ENCODE measurements at places on chromosomes 12 and 14.

GRCh38 chr14:93029417-93029816 lies 86.3 kb downstream of the ITPK1 start:
- DNase-seq, result peak; percentile 3

GRCh38 chr12:105401198-105401597 lies 70.7 kb downstream of the C12orf75 start:
- DNase-seq, result no peak

- DNase-seq, result no peak
Observed at GRCh38 chr12:120037851-120038250, 48.8 kb downstream of the BICDL1 start.

- DNase-seq, result no peak
Observed at GRCh38 chr12:4285070-4285469, 11.5 kb downstream of the CCND2 start.

GRCh38 chr14:58463147-58463546 lies 35.6 kb downstream of the KIAA0586 start:
- DNase-seq, result no peak

GRCh38 chr12:1007276-1007675 lies 16.3 kb downstream of the ERC1 start:
- no peak for DNase-seq

DNA sequence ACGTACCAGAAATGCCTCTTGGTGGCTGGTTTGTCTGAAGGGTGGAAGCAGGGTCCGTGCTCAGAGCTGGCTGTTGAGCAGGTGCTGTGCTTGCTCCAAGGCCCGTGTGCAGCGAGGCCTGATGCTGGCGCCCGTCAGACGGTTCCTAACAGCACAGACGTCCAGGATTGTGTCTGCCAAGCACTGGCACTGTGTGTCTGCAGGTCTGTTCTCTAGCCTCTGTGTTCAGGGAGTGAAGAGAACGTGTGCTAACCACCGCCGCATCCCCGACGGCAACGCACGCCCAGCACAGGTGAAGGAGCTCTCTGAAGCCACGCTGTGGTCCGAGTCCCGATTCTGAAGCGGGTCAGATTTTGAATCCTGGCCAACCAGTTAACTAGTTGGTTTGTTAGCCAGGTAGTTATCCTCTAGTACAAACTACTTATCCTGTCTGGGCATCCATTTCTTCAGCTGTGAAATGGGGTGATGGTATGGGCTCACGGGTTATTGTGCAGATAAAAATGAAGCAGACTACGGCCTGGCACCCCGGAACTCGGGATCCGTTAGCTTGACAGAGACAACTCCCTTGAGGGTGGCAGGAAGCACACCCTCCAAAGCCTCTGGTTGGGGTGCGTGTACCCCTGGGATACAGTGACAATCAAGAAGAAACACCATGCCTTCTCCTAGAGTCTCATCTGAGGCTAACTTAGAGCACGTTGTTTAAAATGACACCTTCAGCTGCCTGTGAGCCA lies 18.6 kb upstream of the TDRD9 start:
- no peak for DNase-seq

- peak; percentile 83 for DNase-seq
Observed at GRCh38 chr14:28754209-28754985, 12.2 kb upstream of the FOXG1 start.

GRCh38 chr12:120367233-120367923 lies 1.6 kb downstream of the MSI1 start:
- peak; percentile 86 for DNase-seq

GRCh38 chr12:93608313-93608712 lies 35.8 kb downstream of the SOCS2 start:
- DNase-seq, result no peak

GRCh38 chr14:49886523-49886922 lies 6.4 kb upstream of the ARF6 start:
- DNase-seq, result no peak

GRCh38 chr12:57069523-57069922 lies 9.1 kb downstream of the NEMP1 start:
- DNase-seq, result peak; percentile 86

GRCh38 chr12:5305886-5306545 lies 125.9 kb upstream of the NTF3 start:
- no peak for DNase-seq

GRCh38 chr12:76226397-76226796 lies 121.8 kb downstream of the BBS10 start:
- no peak for DNase-seq

- no peak for DNase-seq
Observed at GRCh38 chr12:53268630-53269562, 797 bp downstream of the ESPL1 start.

DNA sequence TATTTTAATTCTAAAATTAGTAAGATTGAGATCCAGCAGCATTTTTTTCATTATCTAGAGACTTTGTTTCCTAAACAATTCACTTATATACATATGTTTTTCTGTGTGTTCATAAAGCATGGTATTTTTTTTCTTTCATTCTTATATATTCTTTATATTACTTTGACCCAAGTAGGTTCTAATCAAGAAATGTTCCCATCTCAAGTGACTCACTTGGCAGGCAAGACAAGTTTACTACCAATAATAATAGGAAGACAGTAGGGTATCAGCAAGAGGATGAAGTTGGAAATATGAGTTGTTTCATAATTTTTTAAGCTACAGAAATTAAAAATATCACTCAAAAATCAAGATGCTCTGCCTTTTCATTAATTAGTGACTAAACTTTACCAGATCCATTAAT lies 613.4 kb upstream of the ATP2B1 start:
- DNase-seq, result no peak

DNA sequence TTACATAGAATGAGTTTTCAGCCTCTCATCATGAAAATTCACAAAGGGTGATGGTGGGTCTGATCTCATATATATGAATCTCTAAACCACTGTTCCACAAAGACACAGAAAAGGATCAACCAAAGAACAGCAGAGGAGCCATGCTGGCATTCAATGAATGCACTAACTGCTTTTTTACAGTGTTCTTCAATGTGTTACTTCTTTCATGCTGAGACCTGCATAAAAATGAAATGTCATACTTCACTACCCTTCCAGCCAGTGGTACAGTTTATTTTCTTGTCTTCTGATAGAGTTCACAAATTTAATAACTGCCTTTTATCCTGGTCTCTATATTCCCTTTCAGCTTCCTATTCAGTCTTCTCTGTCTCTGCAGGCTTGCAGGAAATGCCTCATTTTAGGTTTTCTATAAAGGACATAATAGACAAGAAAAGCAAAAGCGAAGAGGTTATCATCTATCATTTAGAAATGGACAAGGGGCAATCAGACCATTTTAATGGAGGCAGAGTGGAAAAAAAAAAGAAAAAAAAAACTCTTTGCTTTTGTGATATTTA lies 836.7 kb upstream of the FOXG1 start:
- no peak for DNase-seq

- no peak for DNase-seq
Observed at GRCh38 chr12:27571463-27571862, 47.5 kb downstream of the PPFIBP1 start.

DNA sequence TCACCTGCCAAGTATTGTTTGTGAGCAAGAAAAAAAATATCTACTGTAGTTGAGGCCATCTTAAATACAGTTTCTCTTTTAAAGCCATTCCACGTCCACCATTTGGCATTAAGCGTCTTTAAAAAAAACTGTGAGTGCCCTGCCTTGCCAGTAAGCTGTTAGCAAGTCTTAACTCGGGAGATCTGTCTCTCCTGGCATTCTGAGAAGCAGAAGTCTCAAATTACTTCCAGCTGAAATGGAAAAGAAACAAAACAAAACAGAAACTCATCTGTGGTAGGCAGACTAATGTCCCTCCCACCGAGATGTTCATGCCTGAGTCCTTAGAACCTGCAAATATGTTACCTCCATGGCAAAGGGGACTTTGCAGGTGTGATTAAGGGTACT lies 126.2 kb downstream of the CRADD start:
- no peak for DNase-seq

- DNase-seq, result no peak
Observed at GRCh38 chr12:127271776-127272175, 995.2 kb upstream of the TMEM132C start.
